Sigmoid colon (tissue), 7 donors: ENCODE measurements at places on chromosomes 12 and 14. TPM values are rescaled to one million over a fixed set of nuclear protein-coding genes. Genes with fewer than 3 reads are reported as not detected.

GRCh38 chr12:94127239-94128131 is 20.9 kb upstream of the PLXNC1 start:
- DNase-seq: no peak

Gene FOXN4
- polyA plus RNA-seq: not detected

Gene PRB2
- polyA plus RNA-seq: not detected

DNA sequence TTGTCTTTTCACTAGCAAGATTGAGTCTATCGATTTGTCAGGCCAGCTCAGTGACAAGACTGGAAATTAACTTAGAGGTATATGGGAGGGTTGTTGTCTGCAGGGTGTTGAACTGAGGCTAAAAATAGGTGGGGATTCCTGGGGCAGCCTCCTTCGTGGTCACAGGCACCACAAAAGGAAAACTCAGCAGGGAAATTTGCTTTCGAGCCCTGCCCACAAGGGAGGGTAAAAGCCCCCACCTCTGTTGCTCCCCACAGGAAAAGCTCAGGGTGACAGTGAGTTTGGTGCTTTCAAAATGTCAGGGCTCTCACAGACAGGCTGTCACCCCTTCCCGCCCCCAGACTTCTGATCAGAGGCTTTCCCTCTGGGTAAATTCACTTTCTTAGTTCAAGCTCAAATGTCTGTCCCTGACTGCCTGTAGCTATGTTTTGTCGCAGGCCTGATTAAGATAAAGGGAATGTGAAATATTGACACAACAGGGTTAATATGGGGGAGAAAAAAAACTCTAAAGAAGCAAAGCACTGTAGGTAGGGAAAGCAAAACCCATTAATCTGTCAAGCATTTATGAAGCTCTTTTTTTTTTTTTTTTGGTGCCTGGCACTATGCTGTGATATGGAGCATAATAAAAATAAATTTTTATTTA is 11.7 kb upstream of the NFKBIA start:
- no peak for DNase-seq

Gene TMPRSS12
- not detected for polyA plus RNA-seq

Gene KCNK10
- polyA plus RNA-seq: 0.23 TPM

Gene GUCY2C
- 8.4 TPM for polyA plus RNA-seq

- no peak for DNase-seq
These were observed 194.8 kb downstream of the SLC41A2 start for GRCh38 chr12:104763168-104763805.

DNA sequence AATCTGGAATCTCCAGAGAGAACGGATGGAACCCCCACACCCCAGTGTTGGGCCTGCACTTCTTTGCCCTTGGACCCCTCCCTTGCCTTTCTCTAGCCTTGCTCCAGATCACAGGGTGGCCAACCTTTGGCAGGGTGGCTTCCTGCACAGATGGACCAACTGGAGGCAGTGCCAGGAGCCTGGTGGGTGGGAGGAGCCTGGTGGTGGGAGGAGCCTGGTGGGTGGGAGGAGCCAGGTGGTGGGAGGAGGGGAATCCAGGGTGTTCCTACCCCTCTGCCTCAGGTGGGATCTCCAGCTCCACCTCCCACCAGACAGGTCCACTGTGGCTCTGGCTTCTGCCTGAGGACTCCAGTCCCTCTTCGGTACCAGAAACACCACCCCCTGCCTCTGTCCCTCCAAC is 15.0 kb upstream of the ORAI1 start:
- no peak for DNase-seq

DNA sequence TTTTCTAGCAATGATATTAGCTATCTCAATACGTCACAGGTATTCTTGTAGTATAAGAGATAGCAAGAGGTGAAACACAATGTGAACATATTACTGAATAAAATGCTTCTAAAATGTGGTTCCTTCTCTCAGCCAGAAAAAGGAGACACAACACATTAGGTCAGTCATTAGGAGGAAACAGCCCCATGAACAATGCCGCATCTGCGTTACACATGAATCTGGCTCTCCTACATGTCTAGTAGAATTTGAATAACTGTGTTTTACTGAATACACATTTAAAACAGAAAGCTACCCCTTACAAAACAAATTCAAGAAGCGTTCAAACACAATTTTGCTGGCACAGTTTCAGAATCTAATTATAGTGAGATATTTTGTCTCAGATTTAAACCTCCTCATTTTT is 51.6 kb downstream of the EFCAB11 start:
- no peak for DNase-seq
